ENCODE measurements at places on chromosomes 11 and 22.

DNA sequence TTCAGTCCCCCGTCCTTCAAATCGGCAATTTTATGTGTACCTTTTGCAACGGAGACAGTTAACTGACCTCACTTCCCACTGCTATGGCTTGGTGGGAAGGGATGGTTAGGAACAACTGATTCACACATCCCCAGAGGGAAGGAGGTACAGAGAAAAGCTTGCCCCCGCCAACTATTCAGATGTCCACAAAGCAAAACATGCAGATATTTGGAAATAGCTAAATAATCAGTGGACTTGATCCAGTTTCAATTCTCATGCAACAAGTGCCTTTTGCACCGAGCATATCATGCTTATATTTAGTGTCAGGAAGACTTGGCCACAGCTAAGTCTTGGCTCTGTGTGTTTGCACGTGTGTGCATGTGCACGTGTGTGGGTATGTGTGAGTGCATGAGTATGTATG is 144.6 kb downstream of the SNX19 start:
- DNase-seq = peak; percentile 98

DNA sequence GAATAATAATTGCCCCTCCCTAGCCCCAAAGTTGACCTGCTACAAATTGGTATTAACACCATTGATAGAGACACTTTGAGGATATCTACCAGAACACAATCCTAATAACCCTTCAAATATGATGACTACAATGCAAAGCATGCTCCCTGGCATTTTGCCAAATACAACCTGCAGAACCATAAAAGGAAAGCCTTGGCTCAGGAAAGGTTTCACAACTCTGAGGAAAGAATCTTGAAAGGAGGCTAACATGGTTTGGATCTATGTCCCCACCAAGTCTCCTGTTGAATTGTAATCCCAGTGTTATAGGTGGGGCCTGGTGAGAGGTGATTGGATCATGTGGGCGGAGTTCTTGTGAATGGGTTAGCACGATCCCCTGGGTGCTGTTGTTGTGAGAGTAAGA is 140.4 kb upstream of the ARHGAP42 start:
- DNase-seq = no peak

- no peak for DNase-seq
Observed at GRCh38 chr11:11025087-11025486, 167.2 kb upstream of the ZBED5 start.

GRCh38 chr11:129731316-129731715 is 84.3 kb upstream of the TMEM45B start:
- DNase-seq = no peak

DNA sequence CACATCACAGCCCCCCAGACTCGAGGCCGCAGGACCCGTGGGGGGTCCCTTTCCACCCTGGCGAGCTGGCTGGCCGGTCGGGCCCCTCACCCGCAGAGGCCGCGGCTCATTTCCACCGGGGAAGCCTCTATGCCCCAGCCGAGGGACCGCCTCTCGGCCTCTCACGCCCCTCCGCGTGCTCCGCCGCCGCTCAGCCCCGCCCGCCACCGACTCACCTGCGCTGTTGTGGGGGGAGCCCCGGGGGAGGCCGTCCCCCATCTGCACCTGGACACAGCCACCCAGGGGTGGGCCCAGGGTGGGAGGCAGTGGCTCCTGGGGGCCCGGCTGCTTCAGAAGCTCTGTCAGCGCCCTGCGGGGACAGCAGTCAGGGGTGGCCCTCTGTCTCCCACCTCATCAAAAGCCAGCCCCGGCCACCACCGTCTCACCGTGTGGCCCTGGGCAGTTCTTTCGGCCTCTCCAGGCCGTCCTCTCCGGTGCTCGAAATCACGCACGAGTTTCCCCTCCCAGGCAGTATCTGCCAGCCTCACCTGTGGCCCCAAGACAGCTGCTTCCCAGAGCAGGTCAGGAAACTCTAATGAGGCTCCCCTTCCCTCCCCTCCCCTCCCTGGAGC is 3.8 kb downstream of the SHISA8 start:
- no peak for DNase-seq

- DNase-seq = peak; percentile 29
Observed at GRCh38 chr22:42353883-42354727, 78.1 kb downstream of the NFAM1 start.

- DNase-seq = no peak
Observed at GRCh38 chr11:129840236-129840635, 24.6 kb downstream of the TMEM45B start.

DNA sequence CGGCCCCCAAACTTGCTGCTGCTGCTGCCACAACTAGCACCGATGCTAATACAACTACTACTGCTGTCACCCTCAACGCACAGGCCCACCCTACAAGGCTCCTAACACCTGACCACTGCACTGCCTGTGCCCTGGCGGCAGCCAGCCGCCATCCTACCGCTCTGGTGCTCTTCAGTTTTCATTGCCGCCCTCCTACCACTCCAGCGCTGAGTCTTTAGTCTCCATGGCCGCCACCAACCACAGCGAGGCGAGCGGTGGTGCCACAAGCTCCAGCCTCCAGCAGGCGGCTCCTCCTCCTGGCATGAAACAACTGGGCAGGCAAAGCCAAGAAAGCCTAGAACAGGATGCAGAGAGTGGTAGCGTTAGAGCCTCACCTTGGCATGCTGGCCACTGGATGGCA is 5.0 kb upstream of the RFPL3 start:
- DNase-seq = no peak

- no peak for DNase-seq
Observed at GRCh38 chr11:73268671-73269271, 3.4 kb upstream of the P2RY6 start.

GRCh38 chr22:20781272-20781990 is 7.5 kb downstream of the SERPIND1 start:
- DNase-seq = no peak

- no peak for DNase-seq
Observed at GRCh38 chr11:110077346-110077745, 15.8 kb upstream of the ZC3H12C start.

DNA sequence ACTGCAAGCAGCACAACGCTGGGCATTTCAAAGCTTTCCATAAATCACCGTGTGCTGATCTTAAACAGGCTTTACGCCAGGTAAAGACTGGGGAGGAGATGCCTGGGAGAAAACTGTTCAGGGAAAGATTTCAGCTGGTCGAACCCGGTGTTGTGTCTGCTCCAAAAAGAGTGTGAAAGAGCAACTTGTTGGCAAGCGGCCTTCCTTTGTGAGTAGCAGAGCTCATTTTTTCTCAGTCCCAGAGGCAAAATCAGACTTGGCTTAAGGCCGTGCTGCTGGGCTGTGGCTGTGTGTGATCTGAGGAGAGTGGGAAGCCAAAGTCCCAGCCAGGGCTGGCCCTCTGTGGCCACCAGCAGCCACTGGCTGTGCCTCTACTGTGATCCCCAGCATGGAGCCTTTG is 75.7 kb upstream of the E2F8 start:
- DNase-seq = peak; percentile 18

DNA sequence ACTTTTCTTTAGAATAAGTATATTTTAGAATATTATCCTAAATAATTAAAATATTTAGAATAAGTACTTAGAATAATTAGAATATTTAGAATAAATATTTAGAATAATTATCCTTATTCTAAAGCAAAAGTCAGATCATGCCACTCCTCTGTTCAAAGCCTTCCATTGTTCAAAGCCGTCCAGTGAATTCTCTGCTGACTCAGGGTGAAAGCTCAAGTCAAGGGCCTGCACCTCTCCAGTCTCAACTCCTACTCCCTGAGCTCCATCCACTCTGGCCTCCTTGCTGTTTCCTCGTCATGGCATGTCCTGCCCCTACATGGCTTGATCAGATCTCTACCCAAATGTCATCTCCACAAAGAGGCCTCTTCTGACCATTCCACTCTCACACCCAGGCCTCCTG is 30.0 kb downstream of the PLEKHA7 start:
- DNase-seq = no peak

GRCh38 chr11:107549253-107549953 is 16.1 kb downstream of the ALKBH8 start:
- peak; percentile 27 for DNase-seq

DNA sequence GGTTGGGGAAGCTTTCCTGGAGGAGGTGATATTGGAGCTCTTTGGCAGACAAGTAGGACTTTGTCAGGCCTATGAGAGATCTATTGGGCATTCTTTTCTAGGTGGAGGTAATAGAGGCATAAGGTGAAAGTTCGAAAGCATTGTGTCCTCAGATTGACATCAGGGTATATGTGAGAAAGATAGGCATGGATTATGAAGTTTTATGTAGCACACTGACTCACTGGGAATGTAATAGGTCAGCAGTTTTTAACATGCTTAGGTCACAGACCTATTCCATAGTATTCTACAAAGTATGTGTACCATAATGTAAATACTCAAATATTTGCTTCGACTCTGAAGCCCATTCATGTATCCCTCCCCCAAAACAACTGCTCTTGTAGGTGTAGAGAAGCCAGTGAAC is 11.8 kb downstream of the HIKESHI start:
- no peak for DNase-seq

- no peak for DNase-seq
Observed at GRCh38 chr22:36608987-36609386, 80.0 kb upstream of the EIF3D start.

GRCh38 chr11:20116825-20117224 is 43.5 kb downstream of the DBX1 start:
- no peak for DNase-seq

DNA sequence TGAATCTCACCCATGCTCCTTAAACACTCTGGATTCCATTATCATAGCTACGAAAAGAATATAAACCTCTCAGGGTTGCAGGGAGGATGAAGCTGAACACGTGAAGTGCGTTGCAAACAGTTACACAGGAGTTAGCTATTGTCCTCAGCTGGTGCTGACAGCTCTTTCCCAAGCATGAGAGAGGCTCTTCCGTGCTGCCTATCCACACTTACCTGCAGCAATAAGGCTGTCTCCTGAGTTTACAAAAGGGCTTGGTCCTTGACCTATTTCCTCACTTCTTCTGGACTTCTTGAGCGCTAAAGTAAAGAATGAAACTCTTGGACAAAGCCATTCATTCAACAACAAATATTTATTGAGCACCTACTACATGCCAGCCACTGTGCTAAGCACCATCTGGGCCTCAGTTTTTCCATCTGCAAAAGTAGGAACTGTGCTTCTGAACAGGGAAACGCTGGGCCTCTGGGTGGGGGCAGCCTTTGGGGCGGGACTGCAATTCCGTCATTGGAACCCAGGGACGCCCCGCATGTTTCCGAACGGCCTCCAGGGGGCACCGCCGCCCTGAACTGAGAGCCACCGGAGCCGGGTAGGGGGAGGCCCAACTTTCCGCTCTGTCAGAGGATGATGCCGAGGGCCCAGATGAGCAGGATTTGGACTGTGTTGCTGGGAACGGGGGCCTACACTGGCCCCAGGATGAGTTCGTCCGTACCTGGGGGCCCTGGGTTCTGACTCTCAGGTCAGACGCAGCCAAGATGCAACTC is 651 bp upstream of the ARL2 start:
- peak; percentile 80 for DNase-seq
